Activated CD4-positive, alpha-beta T cell treated with anti-CD3 and anti-CD28 coated beads for 48 hours (primary cell): ENCODE measurements at places on chromosomes 12 and 14.

GRCh38 chr12:122873540-122873939 lies 22.4 kb downstream of the VPS37B start:
- no peak for DNase-seq

DNA sequence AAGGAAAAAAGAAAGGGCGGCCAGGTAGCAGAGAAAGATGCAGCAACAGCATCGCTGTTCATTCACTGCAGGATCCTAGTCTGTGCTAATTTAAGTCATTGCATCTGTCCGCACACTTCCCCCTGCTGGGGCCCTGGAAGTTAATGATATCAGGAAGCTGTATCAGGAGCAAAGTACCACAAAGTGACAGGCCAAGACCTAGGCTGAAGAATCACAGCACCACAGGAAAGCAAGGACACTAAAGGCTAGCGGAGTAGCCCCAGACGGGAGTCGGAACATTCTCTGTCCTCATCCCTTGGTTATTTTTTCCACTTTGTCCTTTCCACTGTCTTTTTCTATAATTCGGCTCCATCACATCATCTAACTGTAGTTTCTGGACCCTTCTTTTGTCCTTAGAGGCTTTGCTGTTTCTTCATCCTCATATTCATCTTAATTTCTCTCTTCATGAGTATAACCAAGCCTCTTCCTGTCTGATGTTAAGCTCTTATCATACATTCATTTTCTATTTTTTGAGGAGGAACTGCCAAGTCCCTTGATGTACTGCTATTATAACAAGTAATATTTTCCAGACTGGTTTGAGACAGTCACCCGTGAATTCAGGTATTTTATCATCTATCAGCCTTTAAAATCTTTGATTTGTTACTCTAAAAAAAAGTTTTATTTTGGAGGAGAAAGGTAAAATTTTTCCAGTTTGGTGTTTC lies 28.3 kb downstream of the DUSP16 start:
- no peak for DNase-seq

DNA sequence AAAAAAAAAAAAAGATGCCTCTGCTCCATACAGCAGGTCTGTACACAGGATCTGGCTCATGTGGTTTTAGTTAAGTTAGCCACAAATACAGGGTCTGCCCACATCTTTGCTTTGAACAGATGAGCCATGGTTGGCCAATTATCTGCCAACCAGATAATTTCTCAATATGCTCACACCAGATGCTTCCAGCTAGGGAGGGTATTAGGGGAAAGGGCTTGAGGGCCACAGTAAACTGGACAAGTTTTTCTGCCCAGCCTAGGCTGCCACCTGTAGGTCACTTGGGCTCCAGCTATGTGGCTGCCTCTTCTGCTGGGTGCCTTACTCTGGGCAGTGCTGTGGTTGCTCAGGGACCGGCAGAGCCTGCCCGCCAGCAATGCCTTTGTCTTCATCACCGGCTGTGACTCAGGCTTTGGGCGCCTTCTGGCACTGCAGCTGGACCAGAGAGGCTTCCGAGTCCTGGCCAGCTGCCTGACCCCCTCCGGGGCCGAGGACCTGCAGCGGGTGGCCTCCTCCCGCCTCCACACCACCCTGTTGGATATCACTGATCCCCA lies 776 bp downstream of the RDH5 start:
- no peak for DNase-seq

GRCh38 chr14:51996148-51996746 lies 6.9 kb downstream of the RTRAF start:
- no peak for DNase-seq

DNA sequence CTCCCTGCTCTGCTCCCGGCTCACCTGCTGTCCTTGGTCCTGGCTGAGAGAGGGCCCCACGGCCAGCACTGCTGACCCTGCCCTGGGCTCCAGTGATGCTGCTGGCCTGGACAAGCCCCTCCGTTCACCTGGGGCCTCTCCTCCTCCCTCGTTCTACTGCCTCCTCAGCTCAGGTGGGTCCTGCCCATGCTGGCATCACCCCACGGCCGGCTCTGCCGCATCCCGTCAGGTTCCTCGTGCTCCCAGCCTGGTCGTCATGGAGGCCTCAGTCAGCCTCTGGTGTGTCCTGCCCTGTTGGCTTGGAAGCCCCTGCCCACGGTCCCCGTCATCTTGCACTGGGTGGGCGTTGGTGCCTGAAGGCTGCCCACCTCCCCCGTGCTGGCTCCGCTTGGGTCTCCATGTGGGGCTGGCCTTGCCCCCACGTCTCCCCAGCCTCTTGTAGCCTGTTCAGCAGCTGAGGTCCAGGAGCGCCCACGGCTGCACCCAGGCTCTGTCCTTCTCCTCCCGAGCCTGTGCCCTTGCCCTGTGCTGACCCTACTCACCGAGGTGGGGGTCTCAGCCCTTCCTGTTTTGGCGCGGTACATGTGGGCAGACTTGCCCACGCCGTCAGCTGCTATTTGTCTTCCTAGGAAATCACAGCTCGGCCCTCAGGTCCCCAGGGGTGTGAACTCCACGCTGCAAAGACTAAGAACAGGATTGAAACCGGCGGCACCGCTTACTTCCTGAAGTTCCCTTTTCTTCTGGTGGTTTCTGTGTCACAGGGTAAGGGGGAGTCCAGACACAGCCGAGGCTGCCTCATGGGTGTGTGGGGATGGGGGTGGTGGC lies 121.6 kb downstream of the TMEM121 start:
- DNase-seq, result no peak

DNA sequence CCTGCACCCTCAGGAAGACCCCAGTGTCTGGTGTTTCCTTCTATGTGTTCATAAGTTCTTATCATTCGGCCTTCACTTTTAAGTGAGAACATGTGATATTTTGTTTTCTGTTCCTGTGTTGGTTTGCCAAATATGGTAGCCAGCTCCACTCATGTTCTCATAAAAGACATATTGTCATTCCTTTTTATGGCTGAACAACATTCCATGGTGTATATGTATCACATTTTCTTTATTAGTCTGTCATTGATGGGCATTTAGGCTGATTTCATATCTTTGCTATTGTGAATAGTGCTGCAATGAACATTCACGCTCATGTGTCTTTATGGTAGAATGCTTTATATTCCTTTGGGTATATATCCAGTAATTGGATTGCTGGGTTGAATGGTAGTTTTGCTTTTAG lies 645.1 kb downstream of the SLC16A7 start:
- no peak for DNase-seq

DNA sequence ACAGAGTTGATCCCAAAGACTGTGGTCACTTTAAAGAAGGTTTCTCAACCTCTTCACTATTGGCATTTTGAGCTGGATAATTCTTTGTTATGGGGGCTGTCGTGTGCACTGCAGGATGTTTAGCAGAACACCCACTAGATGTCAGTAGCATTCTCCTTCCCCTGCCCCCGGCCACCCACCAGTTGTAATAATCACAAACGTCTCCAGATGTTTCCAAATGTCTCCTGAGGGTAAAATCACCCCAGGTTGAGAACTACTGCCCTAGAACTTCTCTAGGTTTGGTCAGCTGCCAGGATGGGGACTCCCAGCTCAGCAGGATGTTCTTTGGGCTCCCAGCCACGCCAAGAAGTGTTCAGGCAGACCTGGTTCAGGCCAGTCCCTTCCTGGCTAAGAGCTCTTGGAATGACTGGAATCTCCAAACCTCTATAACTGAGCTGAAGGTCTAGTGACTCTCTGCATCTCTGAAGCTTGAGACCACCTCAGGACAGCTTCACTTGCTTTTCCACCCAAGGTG lies 12.5 kb upstream of the AJUBA start:
- DNase-seq, result peak; percentile 44

DNA sequence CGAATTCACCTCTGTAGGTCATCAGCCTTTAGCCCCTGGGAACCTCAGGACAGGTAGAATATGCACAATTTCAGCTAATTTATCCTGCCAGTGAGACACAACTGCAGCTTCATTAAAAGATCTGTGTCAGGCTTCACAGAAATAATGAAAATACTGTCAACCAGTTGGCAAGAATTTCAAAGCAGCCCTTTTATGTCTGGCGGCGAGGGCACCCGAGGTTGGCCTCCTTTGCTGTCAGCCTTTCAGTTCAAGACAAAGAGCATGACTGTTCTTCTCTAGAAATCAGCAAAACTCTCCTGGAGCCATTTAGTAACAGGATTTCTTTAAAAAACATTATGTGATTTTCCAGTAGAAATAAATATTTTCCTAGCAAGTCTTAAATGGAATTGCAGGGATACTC lies 75.9 kb downstream of the BBS10 start:
- no peak for DNase-seq

DNA sequence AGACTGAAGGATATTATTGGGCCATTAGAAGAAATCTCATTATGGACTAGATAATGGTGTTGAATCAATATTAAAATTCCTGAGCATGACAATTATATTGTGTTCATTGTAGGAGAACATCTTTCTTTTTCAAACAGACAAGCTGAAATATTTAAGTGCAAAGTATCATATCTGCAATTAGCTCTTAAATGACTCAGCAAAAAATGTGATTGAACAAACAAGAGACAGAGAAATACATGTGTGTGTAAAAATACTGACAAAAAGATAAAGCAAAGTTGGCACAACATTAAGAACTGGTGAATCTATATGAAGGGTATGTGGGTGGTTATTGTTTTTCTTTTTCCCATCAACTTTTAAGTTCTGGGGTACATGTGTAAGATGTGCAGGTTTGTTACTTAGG lies 9.5 kb downstream of the CEP290 start:
- DNase-seq, result no peak

DNA sequence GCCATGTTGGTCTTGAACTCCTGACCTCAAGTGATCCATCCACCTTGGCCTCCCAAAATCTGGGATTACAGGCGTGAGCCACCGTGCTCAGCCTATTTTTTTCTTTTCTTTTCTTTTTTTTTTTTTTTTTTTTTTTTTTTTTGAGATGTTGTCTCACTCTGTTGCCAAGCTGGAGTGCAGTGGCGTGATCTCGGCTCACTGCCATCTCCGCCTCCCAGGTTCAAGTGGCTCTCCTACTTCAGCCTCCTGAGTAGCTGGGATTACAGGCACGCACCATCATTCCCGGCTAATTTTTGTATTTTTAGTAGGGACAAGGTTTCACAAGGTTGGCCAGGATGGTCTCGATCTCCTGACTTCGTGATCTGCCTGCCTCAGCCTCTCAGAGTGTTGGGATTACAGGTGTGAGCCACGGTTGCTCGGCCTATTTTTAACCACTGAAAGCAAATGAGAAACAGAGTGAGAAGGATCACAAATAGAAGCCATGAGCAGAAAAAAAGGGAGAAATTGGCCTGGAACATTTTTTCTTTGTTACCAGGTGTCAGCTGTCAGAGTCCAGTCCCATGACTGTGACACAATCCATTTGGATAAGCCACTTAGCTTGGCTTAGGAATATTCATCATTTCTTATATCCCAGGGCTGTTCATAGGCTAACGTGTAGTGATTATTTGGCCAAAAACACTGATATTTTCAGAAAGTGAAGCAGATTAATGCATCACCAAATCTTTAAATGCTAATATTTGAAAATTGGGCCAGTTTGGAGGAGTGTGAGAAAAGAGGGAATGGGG lies 7.9 kb upstream of the NFKBIA start:
- no peak for DNase-seq

GRCh38 chr12:11134305-11134704 lies at the start of gene TAS2R30:
TAS2R30 (minus strand) TSS chr12:11134644; CDS start chr12:11134244, 400 bp downstream.
- no peak for DNase-seq

DNA sequence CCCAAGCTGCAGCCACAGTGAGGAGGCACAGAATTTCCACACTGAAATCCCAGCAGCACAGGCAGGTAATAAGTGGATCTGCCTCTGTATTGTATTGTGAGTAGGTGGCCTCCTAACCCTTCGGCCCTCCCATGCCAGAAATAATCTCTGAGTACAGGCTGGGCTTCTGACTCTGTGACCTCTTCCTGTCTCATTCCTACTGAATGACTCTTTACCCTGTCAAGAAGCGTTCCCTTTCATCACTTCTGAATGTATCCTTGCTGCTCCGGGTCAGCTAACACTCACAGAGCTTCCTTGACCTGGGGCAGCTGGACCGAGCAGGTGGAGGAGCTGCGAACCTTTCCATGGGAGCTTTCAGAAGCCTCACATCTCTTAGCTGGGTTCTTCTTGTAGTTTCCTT lies 119.6 kb downstream of the SLC8A3 start:
- DNase-seq, result no peak

- DNase-seq, result no peak
Measured at GRCh38 chr12:113818833-113819232, 147.3 kb downstream of the RBM19 start.
